ENCODE measurements at places on chromosomes 4 and X.

- H3K4me1 ChIP-seq: no peaks in the 10 kb centered on the region
- no peaks in the 10 kb centered on the region for H3K27me3 ChIP-seq
- DNase-seq: no peak
- H3K27ac ChIP-seq: no peak overlapping the region
Observed at GRCh38 chr4:110271986-110272385, 73.6 kb upstream of the ELOVL6 start.

GRCh38 chr4:152606753-152607152 is 70.9 kb upstream of the FBXW7 start:
- no peak for DNase-seq
- no peak overlapping the region for H3K4me3 ChIP-seq
- no peaks in the 10 kb centered on the region for H3K36me3 ChIP-seq
- no peak overlapping the region for H3K27ac ChIP-seq

GRCh38 chr4:4549534-4549933 is 7.7 kb upstream of the STX18 start:
- H3K27me3 ChIP-seq: no peaks in the 10 kb centered on the region
- no peak overlapping the region for H3K4me3 ChIP-seq
- H3K4me1 ChIP-seq: no peaks in the 10 kb centered on the region
- no peak for DNase-seq
- H3K36me3 ChIP-seq: peaks cover 5% of the 10 kb centered on the region

DNA sequence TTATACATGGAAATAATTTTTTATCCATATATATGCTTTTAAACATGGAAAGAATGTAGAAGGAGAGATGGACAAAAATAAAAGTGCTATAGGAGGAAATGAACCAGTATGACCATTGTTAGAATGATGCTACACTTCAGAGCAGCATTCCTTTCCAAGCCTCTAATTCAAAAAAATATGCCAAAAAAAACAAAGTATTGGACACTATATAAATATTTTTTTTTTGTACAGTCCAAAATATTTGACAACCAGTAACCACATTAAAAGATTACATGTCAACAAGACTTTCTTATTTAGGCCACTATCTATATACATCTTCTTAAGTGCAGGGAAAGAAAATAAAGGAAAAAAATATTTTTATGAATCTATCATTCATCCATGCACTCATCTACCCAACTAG is 198.6 kb downstream of the LRBA start:
- no peaks in the 10 kb centered on the region for H3K36me3 ChIP-seq
- no peaks in the 10 kb centered on the region for H3K27me3 ChIP-seq
- no peaks in the 10 kb centered on the region for H3K4me1 ChIP-seq
- no peak for DNase-seq

DNA sequence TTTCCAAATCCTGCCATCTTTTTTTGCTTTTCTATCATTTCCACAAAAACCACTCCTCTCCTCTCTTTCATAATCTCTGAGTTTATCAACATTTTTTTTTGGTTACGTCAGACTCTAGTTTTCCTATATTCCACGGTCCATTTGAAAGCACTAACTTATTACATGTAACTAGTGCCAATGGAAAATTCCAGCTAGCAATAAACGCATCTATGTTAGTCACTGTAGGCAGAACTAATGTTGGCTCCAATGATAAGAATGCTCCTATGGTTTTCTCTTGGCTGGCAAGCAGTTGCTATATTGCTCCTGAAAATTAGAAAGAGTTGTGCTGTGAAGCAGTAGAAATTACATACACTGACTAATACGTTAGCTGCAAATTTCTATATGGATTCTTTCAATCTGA is 634.6 kb upstream of the FTHL17 start:
- DNase-seq: no peak
- peak overlapping the region; percentile 18 for H3K27ac ChIP-seq
- H3K36me3 ChIP-seq: no peaks in the 10 kb centered on the region
- no peaks in the 10 kb centered on the region for H3K27me3 ChIP-seq
- no peaks in the 10 kb centered on the region for H3K4me1 ChIP-seq
- H3K4me3 ChIP-seq: no peak overlapping the region

DNA sequence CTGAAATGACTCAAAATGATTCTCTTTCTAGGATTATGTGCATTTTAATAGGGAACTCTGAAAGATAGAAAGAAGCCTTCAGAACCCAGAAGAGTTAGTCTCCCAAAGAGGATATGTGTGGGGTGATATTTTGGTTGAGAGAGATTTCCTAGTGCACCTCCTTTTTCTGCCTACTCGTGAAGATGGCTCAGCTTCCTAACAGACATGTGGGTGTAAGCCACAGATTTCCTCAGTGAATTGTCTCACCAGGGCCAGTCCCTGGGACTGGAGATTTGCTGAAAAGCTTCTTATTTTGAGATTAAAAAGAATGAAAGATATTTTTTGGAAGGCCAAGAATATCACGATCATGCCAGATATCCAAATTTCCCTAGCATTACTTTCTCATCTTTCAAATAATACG is 42.8 kb downstream of the MAGEB17 start:
- no peaks in the 10 kb centered on the region for H3K27me3 ChIP-seq
- DNase-seq: no peak
- H3K27ac ChIP-seq: no peak overlapping the region
- H3K36me3 ChIP-seq: no peaks in the 10 kb centered on the region
- no peak overlapping the region for H3K4me3 ChIP-seq

DNA sequence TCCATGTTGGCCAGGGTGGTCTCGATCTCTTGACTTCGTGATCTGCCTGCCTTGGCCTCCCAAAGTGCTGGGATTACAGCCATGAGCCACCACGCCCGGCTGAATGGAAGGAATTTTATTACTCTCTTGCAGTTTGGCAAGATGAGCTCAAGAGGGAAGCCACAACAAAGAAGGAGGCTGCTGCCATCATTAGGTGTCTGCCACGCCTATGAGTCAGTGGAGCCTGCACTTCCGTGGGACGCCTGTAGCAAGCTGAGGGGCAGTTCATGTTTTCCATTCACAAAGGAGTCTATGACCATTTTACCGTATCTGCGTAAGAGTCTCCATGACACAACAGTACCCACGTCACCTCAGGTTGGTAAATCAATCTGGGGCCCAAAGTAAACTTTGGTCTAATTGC is 51.2 kb upstream of the CHRNA9 start:
- no peaks in the 10 kb centered on the region for H3K4me1 ChIP-seq
- H3K36me3 ChIP-seq: no peaks in the 10 kb centered on the region
- no peak for DNase-seq
- H3K27me3 ChIP-seq: no peaks in the 10 kb centered on the region

GRCh38 chr4:5122114-5122513 is 70.8 kb downstream of the STK32B start:
- DNase-seq: no peak
- H3K4me3 ChIP-seq: no peak overlapping the region
- no peaks in the 10 kb centered on the region for H3K4me1 ChIP-seq
- no peaks in the 10 kb centered on the region for H3K36me3 ChIP-seq
- no peaks in the 10 kb centered on the region for H3K27me3 ChIP-seq

DNA sequence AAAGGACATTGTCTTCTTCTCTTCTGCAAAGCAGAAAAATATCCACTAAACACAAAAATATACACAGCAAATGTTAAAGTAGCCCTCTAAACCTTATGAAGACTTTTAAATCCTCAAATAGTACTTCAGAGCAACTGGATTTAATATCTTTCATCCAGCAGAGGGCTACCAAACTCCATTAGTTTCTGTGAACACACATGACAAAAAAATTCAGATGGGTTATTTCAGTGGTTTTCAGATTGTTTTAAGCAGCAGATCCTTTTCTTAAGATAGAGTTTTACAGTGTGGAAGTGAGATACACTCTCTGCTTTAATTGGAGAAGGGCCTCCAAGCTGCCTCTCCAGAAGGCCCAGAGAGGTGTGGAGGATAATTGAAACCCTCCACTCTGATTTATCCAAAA is 56.7 kb downstream of the ANK2 start:
- DNase-seq: no peak
- H3K36me3 ChIP-seq: no peaks in the 10 kb centered on the region
- H3K27me3 ChIP-seq: no peaks in the 10 kb centered on the region
- no peak overlapping the region for H3K4me3 ChIP-seq

- DNase-seq: no peak
- H3K4me1 ChIP-seq: no peaks in the 10 kb centered on the region
- H3K4me3 ChIP-seq: no peak overlapping the region
- no peak overlapping the region for H3K27ac ChIP-seq
Observed at GRCh38 chrX:37995428-37995827, 10.9 kb upstream of the SYTL5 start.

DNA sequence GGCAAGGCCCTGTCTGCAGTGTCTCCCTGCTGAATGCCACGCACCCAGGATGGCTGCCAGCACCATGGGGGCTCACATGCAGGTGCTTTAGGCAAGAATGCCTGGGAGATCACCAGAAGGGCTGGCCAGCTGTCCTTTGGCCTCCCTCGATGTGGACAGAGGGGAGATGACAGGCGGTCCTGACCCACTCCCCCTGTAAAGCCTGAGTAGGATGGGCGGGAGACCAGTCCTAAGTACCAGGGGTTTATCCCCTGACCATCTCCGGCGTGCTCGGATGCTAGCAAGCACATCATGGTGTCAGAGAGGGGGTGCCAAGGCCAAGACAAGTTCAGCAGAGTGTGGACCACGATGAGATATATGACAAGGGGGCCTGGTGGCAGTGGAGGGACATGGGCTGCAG is 5.3 kb downstream of the PDZD4 start:
- no peaks in the 10 kb centered on the region for H3K4me1 ChIP-seq
- DNase-seq: no peak
- no peak overlapping the region for H3K27ac ChIP-seq

Measured in ascending aorta (tissue), 2 donors.